ENCODE measurements at places on chromosomes 6 and 20.
A peak's percentile ranks its signal among the peaks of the same experiment; 100 is the strongest.

GRCh38 chr6:307065-307814 lies 15.0 kb downstream of the DUSP22 start:
- no peak for DNase-seq

DNA sequence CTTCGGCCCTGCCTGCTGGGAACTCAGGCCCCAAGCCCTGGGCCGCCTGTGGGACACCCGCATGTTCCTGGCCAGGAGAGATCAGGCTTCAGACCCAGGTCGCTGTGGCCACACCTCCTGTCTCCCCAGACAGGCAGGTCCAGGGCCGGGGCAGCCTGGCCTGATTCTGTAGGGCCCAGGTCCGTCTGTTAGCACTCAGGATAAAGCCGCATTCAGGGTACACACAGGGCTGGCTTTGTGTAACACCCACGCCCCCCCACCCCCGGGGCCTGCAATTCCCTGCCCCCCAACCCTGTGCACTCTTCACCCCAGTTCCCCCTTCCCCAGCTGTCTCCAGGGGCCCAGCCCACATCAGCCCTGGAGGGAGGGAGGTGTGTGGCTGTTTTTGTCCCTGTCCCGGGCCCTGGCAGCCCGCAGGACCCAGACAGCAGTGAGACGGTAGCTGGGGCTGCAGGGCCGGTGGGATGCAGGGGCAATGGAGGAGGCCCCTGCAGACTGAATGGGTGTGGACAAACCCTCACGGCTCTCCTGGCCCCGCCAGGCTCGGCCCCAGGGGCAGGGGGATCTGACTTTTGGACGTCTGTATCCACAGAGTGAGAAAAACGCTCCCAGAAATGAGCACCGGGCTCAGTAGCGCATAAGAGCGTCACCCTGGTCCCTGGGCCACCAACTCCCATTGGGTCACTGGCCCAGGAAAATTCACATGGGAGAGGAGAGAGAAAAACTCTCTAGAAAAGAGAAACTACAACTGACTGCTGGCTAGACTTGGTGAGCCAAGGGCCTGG lies 42.4 kb upstream of the ZBP1 start:
- no peak for DNase-seq

GRCh38 chr6:154157082-154157481 lies 118.0 kb downstream of the OPRM1 start:
- DNase-seq, result no peak

- peak; percentile 14 for DNase-seq
Observed at GRCh38 chr6:15456422-15456821, 206.4 kb downstream of the DTNBP1 start.

DNA sequence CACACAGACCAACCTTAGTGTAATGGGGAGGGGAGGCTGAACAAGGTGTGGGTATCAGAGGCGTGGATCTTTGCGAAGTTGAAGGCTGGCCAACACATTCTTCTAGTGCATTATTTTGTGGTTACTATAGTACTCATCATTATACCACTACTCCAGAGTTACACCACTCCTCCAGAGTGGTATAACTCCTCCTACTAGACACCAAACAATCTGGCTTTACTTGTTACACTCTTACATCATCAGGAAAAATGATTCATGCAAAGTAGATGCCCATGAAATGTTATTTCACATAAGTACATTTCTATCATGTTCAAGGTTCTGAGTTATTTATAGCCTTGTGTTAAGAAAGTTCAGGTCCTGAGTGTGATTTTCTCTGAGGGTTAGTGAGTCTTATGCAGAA lies 443.1 kb upstream of the OPRM1 start:
- no peak for DNase-seq

DNA sequence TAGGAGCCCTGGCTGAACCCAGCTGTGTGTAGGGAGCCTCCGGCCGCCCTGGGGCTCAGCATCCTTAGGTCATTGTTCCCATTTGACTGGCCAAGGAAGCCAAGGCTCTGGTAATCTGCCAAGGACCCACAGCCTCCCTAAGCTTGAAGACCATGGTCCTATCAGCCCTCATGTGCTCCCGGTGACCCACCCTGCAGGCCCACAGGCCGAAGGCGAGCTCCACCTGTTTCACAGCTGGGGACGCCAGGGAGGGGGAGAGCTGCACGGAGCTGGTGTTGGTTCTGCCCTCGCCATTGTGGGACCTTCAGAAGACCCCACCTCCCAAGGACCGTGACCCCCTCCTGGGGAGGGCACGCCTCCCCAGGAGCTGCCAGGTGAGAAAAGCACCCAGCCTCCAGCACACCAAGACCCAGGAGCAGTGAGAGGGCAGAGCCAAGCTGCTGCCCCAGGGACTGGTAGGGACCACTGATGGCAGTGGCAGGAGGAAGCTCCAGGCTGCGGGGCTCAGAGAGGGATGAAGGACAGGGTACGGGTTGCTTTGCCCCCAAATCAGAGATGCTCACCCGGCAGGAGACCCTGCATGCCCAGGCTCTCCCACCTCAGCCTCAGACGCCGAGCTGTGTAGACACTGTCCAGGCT lies 30.7 kb upstream of the MRGBP start:
- DNase-seq, result no peak

DNA sequence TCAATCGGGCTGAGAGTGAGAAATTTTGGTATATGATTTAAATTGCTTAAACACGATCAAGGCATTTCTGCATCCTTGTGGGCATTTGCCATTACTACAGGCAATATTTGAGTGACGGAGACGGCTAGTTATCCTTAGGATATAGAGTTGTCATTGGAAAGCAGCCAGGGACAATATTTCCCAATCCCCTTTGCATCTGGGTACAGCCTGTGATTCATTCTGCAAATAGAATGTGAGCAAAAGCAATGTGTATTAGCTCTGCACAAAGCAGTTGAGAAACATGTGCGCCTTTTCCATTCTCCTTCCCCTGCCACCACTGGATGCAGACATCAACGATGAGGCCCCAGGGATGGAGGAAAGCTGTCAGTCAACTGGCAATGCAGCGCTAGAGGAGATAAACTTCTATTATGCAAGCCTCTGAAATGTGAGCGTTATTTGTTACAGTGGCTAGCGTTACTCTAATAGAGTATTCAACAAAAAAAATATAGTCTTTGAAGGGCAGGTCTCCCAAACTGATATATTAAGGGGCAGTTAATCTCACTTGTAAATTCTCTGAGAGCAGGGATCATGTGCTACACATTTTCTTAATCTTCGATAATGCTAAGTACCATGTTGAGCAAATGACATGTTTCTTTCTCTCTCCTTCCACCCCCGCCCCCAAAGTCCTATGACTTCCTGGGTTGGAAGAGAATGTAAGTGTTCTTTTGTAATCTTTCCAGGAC lies 37.1 kb upstream of the NCOA3 start:
- peak; percentile 31 for DNase-seq

DNA sequence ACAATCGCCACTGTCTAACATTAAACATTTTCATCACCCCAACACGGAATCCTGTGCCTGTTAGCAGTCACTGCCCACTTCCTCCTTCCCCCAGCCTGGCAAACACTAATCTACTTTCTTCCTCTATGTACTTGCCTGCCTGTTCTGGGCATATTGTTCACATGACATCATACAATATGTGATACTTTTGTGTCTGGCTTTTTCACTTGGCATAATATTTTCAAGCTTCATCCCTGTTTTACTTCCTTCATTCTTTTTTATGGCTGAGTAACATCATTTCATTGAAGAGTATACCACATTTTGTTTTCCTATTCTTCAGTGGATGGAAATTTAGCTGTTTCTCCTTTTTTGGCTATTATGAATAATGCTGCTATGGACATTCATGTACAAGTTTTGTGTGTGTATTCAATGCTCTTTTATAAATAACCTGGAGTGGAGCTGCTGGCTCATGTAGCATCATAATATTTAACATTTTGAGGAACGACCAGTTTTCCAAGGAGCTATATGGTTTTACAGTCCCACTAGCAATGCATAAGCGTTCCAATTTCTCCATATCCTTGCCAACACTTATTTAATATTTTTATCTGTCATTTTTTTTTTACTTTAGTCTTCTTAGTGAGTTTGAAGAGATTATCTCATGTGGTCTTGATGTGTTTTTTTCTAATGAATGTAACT lies 360.1 kb downstream of the HDGFL1 start:
- DNase-seq, result peak; percentile 19

GRCh38 chr6:24848461-24848860 lies 49.7 kb upstream of the ARMH2 start:
- no peak for DNase-seq

DNA sequence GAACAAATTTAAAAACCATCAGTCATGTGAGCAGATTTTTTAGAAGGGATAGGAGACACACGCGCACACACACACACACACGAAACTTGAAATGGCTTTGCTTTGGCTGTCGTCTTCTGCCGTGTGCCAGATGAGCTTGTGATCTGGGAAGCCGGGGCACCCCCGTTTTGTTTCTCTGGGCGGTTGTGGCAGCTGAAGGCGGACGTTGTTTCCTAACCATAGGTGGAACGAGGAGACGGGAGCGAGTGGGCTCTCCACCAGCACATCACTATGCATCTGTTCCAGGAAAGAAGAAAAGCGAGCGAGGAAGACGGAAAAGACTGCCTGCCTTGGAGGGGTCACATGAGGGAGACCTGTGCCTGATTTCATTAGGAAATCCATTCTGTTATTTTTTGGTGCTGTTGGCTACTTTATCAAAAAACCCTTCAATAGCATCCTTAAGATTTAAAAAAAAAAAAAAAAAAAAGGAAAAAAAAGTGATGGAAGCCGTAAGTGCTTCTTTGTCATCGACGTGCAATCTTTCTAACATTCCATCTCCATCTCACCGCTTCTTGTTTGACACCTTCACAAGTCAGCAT lies 142.1 kb downstream of the DTNBP1 start:
- no peak for DNase-seq

DNA sequence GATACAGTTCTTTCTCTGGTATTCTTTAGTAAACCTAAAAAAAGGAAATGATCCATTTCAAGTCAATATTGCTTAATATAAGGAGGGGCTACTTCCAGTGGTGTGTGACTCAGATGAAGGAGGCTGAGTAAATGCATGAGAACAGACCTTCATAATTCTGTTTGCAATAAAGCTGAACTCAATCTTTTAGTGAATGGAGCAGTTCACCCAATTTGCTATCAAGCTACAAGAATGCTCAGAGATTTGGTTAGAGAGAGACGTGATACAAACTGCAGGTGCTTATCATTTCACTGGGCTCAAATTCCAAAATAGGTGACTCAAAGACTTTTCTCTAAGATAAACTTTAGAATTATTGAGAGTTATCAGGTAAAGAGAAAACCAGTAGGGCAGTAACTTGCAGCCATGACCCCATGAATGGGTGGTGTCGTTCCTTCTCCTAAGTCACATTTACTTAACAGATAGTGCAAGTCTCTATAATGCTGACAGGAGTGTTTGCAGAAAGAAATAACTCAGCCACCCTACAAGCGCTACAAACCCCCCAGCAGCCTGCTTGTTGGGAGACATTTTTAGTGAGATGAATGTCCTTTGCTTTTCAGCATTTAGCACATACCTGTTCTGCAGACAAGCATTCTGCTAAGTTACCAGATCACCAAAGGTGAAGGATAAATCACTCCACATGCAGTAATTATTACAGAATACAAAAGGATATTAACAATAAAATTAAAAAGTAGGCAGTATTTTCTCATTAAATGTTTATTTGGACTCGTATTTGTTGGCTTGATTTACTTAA lies 16.4 kb upstream of the BLOC1S5 start:
- no peak for DNase-seq

- DNase-seq, result no peak
Observed at GRCh38 chr6:143026696-143027449, 33.8 kb upstream of the AIG1 start.

DNA sequence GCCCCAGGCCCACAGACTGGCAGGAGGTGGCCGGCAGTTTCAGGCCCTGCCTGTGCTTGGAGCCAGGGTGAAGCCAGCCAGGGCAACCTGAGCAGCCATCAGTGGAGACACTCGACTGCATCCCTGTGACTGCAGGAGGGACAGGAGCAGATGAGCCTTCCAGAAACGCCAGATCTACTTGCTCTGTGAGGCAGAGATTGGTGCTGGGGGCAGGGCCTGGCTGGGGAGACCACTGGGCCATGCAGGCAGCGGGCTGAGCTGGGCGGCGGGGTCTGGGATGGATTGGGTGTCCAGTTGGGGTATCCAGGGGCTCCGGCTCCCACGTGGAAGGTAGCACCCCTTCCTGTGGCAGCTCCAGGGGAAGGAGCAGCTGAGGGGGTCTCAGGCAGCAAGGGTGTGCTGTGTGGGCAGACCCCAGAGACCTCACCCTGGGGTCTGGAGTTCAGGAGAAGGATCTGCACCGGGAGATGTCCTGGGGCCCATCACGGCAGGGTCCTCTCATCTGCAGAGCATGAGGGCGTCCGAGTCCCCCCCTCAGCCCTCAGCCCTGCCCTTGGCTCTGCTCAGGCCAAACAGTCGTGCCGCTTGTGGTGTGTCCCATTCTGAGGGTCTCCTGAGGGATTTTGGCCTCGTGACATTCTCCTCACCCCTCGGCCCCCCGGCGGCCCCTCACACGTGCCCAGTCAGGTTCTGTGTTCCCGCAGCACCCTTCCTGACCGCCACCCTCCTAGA lies 334.9 kb downstream of the TAF4 start:
- no peak for DNase-seq

- no peak for DNase-seq
Observed at GRCh38 chr6:126380072-126380583, 40.2 kb downstream of the CENPW start.
